Thoracic aorta (tissue), 2 donors: ENCODE measurements at places on chromosomes 6 and 20.

DNA sequence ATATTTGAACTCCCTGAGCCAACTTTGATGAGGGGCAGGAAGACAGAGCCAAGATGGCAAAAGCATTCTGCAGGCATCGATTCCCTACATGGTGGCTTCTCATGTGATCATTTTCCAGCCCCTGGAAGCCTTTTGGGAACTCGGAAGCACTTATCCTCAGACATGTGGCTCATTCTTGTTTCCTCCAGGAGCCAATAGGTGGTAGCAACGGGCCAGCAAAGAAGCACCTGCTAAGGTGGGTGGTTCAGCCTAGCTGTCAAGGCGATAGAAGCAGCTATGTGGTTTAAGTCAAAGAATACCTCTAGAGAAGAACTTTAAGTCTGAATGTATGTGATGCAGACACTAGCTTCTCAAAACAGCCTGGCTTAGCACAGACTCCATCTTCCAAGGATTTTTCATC lies 64.9 kb upstream of the PAX1 start:
- no peak for DNase-seq

DNA sequence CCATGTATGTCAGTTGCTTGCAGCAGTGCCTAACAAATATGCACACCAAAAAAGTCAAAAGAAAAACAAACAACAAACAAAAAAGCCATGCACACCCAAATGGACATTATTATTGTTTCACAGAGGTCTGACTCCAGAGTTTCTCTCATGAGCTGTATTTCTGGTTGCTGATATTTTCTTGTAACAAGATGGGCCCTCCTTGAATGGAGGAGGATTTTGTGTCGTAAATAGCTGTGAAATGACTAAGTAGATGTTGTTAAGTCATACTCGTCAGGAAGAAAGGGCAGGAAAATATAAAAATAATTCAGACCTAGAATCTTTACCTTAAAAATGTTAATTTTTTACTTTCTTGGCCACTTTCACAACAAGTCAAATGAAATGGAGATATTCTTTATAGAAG lies 96.0 kb downstream of the PLEKHG1 start:
- no peak for DNase-seq

DNA sequence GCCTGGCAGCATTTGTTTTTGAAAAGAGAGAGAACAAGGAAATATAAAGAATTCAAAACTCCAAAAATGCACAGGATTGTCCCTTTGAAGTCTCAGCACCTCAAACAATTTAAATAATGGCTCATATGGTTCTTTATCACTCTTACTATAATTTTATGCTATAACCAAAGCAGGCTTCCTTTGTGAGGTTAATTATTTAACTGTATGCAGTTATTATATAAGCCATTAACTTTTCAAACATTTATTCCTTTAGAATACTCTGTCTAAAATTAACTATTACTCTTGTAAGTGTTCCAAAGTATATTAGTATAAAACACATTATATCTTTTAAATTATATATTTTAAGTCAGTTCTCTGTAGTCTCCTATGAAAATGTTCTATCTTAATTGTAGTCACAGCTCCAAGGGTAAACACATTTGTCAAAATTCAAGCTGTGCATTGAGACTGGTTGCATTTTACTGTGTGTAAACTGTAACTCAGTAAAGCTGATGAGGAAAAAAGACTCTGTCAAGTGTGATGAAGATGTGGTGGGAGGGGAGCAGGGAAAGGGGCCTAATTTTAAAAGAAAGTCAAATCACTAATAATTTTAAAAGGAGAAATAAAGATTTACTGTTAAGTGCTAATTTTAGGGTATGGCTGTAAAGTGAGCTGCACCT lies 20.0 kb upstream of the PLAGL1 start:
- no peak for DNase-seq

DNA sequence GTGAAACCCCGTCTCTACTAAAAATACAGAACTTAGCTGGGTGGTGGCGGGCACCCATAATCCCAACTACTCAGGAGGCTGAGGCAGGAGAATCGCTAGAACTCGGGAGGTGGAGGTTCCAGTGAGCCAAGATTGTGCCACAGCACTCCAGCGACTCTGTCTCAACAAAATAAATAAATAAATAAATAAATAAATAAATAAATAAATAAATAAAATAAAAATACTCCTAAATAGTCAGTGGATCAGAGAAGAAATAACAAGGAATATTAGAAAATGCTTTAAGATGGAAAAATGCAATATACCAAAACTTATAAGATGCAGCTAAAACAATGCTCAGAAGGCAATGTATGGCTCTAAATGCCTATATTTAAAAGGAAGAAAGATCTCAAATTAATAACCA lies 39.0 kb upstream of the SASH1 start:
- DNase-seq, result no peak

DNA sequence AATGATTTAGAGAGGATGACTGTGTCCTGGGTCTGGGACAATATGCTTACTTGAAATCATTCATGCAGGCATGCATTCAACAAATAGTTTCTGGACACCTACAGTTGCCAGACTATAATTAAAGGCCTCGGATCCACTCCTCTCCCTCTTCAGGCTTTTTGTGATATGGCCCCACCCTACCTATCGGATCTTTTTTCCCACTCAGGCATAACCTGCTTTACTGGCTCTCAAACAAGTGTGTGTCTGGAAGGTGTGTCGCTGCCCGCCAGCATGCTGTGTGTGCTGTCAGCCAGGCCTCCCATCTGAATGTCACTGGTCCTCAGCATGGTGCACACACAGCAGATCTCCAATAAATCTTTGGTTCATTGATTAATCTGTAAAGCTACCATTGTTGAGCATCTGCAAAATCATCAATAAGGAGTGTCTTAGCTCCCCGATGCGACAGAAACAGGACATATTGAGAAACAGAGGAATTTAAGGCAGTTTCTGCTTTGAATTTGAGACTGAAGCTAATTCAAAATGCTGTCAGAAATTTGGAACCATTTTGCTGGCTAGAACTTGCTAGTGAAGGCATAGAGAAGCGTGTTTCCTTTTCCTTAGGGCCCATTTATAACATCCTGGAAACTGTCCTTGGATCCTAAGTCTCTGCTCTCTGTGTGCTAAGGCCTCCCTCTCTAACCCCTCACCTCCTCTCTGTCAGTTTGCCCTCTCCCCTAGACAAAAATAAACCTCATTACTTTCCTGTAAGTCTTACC lies 23.5 kb upstream of the CCN6 start:
- DNase-seq, result no peak

DNA sequence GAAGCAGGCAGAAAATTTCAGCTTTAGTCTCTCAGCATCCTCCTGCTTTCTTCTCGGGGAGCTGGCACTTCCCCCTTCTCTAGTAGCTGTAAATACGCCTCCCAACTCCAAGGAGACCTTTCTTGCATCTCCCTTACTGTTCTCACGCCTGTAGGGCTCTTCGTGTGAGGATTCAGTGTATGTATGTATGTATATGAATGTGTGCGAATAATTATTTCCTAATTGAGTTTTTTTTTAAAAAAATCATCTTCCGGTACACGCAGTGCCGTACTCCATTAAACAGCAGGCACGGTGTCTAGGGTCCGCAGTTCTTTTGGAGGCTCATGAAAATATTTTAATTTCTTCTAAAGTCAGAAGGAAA lies 85.4 kb downstream of the HFE start:
- DNase-seq, result no peak

- no peak for DNase-seq
Measured at GRCh38 chr20:38098952-38099351, 65.4 kb downstream of the RPRD1B start.

- no peak for DNase-seq
Measured at GRCh38 chr20:45097485-45098102, 3.3 kb downstream of the KCNS1 start.

GRCh38 chr6:133070410-133071043 lies 170.6 kb upstream of the EYA4 start:
- no peak for DNase-seq

DNA sequence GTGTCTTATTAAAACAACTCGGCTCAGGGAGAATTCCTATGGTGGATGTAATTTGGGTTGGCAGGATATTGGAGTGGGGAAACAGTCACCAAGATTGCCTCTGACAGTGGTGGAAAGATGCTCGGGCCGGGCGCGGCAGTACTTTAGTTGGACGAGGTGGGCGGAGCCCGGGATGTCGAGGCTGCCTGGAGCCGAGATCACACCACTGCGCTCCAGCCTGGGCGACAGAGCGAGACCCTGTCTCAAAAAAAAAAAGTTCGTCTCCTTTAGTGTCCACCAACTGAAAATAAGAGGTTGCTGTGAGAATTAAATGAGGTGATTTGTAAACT lies 621 bp downstream of the NOL7 start:
- no peak for DNase-seq

DNA sequence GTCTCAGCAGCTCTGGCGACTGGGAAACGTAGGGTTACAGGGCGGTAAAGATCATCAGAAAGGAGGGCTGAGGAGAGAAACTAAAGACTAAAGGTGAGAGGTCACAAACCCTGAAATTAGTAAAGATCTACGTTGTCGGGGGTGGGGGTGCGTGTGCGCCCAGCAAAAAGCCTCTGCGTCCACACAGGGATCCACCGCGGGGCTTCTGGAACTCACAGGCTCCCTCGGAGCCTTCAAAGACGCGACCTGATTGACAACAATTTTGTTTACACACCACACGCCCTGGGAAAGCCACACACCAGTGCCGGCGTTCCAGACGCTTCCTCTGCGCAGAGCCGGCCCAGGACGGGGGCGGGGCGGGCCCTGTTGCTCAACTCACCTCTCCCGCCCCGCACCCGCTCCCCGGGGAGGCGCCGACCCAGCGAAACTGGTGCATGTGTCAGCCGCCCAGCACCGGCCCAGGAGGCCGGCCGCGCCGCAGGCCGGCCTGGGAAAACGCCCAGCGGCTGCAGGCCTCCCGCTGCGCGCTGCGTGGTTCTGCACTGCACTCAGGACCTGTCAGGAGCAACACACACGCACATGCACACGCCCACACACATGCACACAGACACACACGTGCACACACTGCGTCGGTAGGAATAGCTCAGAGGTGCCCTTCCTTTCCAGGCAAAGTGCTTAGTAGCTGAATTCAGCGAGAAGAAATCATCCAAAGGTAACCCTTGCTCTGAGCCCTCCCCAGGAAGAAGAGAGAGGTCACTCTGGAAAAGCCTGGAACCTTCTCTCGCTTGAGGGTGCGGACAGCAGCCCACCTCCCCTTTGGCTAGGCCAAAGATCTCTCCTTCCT lies 57.2 kb upstream of the ARID1B start:
- DNase-seq, result peak; percentile 83

- DNase-seq, result no peak
Measured at GRCh38 chr20:7665376-7665775, 274.9 kb downstream of the HAO1 start.

GRCh38 chr20:46160661-46161060 lies 42.5 kb downstream of the CD40 start:
- DNase-seq, result no peak

DNA sequence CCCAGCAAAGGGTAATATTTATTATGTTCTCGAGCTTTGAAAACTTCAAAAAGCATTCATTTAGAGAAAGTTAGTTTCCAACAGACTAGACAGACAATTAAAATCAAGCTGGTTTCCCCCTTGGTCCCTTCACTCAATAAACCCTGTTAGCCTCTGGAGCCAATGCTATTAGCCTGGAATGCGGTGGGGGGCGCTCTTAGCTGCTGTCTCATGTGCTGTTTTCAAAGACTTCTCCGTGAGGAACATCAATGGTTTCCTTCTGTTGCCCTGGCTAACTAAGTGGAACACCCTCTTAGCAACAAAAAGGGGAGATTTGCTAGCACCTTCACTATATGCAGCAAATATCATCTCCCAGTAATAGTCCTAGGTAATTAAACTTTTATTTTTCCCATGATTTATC lies 86.4 kb downstream of the LY86 start:
- DNase-seq, result no peak

DNA sequence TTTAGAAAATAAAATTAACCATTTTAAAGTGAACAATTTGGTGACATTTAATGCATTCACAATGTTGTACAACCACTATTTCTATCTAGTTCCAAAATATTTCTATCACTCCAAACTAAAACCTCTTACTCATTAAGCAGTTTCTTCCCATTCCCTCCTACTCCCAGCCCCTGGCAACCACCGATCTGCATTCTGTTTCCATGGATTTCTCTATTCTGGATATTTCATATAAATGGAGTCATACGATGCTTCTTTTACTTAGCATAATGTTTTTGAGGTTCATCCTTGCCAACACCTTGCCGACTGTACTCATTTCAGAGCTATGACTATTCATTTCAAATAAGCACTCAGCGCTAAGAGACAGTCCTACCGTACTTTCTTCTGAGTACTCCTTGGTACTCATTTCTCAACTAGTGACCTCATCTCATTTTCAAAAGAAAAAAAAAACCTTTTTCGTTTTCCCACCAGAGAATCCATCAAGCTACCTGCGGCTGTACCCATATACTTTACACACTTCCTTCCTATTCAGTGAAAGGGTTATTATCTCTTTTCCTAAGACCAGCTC lies 259.2 kb downstream of the UTRN start:
- no peak for DNase-seq

- no peak for DNase-seq
Measured at GRCh38 chr6:113495521-113495920, 361.6 kb upstream of the MARCKS start.

DNA sequence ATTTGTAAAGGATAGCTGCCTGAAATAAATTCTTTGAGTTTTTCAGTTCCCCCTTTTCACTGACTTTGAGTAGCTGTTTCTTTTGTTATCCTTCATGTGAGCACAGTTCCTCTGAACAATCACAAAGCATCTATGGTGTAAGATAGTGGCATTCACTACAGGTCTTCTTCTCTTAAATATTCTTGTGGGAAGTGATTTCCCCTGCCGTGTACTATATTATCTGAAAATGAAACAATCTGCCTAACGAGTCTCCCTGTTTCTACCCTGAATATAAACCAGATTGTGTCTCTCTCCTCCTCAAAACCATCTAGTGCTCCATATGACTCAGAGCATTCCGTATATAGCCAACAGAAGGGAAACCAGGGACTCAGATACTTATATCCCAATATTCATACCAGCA lies 380.1 kb upstream of the SOX4 start:
- DNase-seq, result no peak

GRCh38 chr6:13066050-13066449 lies 262.3 kb downstream of the TBC1D7 start:
- DNase-seq, result no peak

- no peak for DNase-seq
Measured at GRCh38 chr20:36254076-36254475, 17.8 kb downstream of the AAR2 start.

GRCh38 chr6:37109714-37110499 lies 60.0 kb upstream of the PIM1 start:
- no peak for DNase-seq

- DNase-seq, result no peak
Measured at GRCh38 chr20:53672484-53673129, 79.0 kb upstream of the ZNF217 start.

DNA sequence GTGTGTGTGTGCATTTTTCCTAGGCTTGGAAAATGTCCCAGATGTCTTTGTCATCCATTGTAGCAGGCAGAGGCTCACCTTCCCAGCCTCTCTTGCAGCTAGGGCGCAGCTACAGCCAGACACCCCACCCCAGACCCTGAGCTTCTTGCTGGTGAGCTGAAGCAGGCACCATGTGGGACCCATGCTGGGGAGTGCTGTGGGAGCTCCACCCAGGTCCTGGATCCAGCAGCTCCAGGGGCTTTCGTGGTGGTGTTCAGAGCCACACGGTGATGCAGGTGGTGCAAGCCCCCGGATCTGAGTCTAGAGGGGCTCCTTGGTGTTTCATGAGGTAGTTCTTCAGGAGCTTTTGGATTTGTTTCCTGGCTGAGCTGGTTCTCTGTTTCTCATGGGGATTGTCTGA lies 56.0 kb upstream of the ZFP64 start:
- no peak for DNase-seq

- no peak for DNase-seq
Measured at GRCh38 chr6:123497025-123497424, 139.7 kb downstream of the TRDN start.
